ENCODE measurements at places on chromosomes 2 and 18.

- DNase-seq = peak; percentile 16
Observed at GRCh38 chr2:227796045-227796711, 17.5 kb upstream of the CCL20 start.

- no peak for DNase-seq
Observed at GRCh38 chr2:157477919-157478318, 34.0 kb upstream of the CYTIP start.

DNA sequence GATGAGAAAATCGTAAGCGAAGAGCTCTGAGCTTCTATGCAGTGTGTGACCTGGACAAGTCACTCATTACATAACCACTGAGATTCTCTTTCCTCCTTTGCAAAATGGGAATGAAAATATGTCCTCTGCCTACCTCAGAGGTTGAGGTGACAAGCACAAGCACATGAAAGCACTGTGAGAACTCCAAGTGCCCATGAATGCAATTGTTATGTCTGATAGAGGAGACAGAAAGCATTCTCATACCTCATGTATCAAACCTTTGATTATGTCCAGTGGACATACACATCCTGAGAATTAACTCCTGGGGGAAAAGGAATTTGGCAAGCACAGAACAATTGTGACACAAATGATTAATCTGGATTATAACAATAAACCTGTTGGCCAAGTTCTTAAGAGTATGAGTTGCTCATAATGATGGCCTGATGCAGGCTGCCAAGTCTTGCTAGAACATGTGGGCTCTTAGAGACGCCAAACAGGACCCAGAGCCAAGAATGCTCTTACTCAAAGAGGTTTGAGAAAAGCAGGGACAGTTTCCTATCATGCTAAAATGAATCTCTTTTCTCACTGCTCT is 8.5 kb upstream of the RMDN2 start:
- no peak for DNase-seq

DNA sequence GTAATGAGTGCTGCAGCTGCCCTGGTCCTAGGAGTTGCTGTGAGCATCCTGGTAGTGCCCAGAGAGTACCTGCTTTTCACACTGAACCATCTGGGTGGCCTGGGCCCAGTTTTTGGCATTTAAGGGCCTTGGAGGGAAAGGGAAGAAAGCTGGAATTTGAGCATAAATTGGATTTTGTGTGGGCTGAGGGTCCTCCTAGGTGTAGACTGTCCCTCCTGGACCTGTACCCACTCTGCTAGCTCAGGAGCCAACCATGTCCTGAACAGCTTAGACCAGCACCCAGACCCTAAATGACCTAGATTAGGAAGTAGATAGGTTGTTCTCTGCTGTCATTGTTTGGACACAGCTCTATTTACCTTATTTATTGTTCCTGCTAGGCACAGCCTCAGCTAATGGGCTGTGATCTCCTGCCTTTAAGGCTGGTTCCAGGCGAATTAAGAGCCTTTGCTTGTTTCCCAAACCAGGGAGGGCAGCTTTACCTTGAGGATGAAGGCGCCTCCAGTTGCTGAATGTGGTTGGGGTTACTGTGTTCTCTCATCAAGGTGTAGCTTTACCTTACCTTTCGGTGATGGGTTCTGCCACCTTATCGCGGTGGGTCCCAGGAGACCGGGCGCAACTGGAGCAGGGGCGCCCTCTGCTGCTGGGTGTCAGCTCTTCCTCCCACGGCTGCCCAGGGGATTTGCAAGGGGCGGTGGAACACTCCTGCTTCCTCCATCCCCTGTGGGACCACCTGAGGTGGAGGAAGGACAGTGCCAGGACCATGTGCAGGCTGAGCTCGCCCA is 34.4 kb downstream of the ITGA6 start:
- DNase-seq = peak; percentile 41

DNA sequence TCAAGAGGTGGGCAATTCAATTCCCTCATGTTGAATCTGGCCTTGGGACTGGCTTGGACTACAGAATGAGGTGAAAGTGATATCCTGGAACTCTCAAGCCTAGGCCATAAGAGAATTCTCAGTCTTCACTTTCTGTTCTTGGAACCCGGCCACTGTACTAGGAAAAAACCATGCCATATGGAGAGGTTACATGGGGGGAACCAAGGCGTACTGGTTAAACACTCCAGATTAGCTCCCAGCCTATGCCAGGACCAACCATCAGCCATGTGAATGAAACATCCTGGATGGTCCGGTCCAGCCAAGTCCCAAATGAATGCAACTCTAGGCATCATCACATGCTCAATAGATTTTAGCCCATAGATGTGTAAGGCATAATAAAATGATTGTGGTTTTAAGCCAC is 56.4 kb downstream of the ZNF385B start:
- DNase-seq = no peak

DNA sequence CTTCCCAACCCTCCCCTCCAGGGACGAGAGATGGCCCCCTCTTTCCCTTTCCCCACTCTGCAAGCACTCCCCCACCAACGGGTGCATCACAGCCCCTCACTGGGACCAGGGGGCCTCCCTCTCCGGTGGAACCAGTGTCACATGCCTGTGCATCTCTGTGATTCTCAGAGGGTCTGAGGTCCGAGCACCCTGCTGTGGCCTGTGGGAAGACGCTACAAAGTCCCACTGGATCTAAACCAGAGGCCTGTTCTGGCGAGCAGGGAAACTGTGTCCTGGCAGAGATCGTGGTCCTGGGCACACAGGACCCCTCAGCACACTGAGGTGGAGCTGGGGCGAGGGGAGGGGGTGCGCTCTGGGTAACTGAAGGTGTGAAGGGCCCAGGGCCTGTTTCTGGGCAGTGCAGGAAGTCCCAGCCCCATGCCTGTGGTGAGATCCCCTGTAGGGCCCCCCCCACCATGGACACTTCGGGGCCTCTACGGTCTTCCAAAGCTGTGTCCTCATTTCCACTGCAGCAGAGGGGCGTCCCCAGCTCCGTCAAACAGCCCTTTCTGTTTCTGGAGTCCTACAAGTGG is 8.0 kb downstream of the SNORC start:
- no peak for DNase-seq

DNA sequence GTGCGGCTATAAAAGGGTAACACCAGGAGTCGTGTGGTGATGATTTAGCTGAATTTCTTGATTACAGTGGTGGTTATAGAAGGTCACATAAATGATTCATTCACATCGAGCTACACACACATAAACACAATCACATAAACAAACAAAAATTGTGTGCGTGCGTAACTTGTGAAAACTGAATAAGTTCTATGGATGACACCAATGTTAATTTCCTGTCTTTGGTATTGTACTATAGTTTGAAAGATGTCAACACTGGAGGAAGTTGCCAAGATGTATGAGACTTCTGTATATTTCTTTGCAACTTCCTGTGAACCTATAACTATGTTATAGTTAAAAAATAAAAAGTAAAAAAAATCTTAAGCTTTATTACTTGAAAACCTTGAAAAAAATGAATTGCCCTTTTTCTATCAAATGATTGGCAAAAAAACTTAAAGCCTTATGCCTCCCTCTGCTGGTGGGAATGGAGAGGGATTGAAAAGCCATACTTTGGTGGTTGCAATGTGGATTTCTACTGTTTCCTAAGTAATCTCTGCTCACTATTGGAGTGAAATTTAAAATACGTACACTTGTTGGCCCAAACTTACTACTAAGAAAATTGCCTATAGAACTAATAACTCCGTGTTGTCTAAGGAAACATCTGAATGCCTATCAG is 227.7 kb downstream of the RPIA start:
- DNase-seq = no peak

- DNase-seq = no peak
Observed at GRCh38 chr2:88606371-88607030, 20.8 kb downstream of the EIF2AK3 start.
